ENCODE measurements at places on chromosomes 11 and 22. TPM values are rescaled to one million over a fixed set of nuclear protein-coding genes. Genes with fewer than 3 reads are reported as not detected.

- H3K4me3 ChIP-seq = no peak overlapping the region
- H3K27me3 ChIP-seq = no peaks in the 10 kb centered on the region
Measured at GRCh38 chr11:12664385-12664784, 9.8 kb upstream of the TEAD1 start.

DNA sequence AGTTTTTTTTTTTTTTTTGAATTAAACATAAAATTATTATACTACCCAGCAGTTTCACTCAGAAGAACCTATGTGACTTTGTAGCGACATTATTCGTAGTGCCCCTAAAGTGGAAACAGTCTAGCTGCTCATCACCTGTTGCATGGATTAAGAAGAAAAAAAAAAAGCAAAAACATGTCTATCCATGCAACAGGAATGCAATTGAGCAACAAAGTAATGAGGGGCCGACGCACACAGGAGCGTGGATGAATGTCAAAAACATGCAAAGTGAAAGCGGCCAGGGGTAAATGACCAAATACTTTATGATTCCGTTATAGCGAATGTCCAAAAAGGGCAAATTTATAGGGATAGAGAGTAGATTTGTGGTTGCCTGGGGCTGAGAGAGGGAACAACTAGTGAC lies 16.3 kb downstream of the MYO18B start:
- no peak overlapping the region for H3K27ac ChIP-seq
- no peaks in the 10 kb centered on the region for H3K4me1 ChIP-seq
- no peaks in the 10 kb centered on the region for H3K36me3 ChIP-seq
- no peak for DNase-seq

DNA sequence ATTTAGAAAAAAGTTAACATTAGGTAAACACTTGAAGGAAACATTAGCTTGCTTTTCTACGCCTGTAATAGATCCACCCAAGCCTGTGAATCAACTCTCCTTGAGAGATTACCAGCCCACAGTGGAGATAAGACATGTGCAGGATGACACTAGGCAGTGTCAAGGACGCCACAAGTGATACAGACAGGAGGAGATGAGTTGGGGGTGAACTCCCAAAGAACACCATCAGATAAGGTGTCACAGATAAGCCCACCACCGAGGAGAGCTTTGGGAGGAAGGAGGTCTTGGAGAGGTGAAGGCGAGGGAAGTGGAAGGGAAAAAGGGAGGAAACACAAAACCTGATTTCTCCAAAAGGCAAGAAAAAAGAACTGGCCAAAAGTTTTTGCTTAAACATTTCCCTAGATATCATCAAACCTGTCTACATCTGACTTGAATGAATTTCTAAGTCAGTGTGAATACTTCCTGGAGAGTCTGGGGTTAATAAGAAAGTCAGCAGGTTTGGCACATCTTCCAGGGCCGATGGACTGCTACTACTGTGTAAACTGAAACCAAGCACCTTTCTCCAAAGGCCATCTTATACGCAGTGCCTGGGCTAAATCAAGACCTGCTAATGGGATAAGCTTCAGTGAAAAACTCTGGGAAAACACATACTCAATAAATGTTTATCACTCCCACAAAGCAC lies 15.5 kb downstream of the CLTCL1 start:
- no peak for DNase-seq
- no peak overlapping the region for H3K4me3 ChIP-seq
- no peaks in the 10 kb centered on the region for H3K27me3 ChIP-seq
- no peak overlapping the region for H3K27ac ChIP-seq
- peaks cover 7% of the 10 kb centered on the region for H3K4me1 ChIP-seq

The MYEOV gene
- total RNA-seq = 0.14 TPM

The LRP4 gene
- total RNA-seq = 18.4 TPM
